Stimulated activated CD4-positive, alpha-beta T cell treated with anti-CD3 and anti-CD28 coated beads, Interleukin-12 subunit alpha, Interleukin-12 subunit beta, amount 100 ng/mL, for 48 hours (primary cell): ENCODE measurements at places on chromosomes 7 and 10.

DNA sequence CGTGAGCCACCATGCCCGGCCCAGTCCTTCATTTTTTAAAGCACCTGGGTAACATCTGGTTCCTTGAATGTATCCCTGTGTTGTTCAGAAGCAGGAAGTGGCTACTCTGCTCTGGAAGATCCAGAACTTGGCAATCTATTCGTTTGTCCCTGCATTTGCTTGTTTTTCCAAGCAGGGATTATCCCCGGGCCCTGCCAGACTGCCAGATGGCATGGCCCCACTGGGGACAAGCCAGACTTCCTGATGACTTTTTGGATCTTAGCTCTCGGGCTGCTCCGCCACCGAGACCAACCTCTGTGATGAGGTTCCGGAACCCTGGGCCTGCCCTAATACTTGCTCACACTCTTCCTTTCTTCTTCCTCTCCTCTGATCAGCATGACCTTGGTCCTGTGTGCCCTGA is 496.7 kb downstream of the TYW1 start:
- DNase-seq, result no peak

DNA sequence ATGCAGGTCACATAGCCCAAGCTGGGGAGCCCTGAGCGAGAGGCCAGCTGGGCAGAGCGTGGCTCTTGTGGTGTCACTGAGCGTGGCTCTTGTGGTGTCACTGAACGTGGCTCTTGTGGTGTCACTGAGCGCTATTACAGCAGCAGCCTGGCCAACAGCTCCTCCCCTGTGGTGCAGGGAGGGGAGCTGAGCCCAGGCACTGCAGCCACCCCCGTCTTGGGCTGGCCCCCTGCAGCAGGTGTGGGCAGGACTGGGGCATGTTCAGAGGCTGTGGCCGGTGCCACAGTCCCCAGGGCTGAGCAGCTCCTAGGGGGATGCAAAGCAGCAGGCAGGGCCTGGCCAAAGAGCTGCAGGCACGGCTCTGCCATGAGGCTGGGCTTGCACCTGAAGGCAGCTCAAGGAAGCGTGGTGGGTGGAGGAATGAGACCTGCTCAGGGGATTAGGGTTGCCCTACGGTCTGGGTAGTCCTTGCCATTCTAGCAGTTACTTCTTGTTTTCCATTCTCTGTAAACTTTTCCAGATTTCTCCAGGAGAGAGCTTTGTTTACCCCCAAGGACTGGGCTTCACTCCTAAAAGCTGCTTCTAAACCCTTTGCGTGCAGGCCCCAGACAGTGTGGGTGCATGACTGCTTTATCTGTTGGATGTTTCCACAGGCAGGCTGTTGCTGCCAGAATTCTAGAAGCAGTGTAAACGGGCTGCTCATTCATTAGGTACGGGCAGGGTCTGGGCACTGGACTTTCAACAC is 29.2 kb downstream of the ZNF783 start:
- DNase-seq, result no peak

- DNase-seq, result no peak
Observed at GRCh38 chr7:107742678-107743566, 1.0 kb upstream of the CBLL1 start.

DNA sequence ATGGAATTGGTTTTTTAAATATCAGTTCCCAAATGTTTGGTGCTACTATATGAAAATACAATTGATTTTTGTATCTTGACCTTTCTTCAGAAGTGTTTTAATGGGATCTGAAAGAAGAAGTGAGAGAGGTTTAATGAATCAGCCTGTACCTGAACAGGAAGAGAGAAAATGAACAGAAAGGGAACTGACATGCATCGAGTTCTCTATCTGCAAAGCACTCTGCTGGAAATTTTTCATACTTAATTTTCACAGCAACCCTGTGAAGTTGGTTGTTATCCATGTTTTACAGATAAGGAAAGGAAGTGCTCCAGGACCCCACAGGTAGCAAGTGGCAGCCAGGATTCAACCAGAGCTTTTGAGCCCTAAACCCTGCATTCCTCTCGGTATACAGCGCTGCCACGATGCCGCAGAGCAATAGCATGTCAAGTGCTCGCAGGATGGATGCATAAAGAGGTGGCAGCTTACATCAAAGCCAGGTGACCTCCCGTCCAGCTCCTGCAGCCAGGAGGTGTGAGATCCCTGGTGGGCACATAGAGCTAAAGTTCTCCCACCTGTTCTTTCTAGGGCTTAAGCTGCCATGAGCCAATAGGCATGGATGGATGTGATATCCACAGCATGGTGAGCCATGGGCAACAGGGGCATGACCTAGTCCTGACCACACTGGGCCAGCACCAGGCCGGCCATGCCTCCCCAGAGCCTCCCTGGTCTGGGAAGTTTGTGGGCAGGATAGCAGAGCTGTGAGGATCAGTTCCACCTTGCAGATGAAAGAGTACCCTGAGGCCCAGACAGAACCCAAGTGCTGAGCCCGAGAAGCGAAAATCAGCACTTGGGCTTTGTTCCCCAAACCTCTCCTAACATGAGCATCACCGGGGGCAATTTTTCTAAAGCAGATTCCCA is 57.2 kb downstream of the CALML3 start:
- no peak for DNase-seq

DNA sequence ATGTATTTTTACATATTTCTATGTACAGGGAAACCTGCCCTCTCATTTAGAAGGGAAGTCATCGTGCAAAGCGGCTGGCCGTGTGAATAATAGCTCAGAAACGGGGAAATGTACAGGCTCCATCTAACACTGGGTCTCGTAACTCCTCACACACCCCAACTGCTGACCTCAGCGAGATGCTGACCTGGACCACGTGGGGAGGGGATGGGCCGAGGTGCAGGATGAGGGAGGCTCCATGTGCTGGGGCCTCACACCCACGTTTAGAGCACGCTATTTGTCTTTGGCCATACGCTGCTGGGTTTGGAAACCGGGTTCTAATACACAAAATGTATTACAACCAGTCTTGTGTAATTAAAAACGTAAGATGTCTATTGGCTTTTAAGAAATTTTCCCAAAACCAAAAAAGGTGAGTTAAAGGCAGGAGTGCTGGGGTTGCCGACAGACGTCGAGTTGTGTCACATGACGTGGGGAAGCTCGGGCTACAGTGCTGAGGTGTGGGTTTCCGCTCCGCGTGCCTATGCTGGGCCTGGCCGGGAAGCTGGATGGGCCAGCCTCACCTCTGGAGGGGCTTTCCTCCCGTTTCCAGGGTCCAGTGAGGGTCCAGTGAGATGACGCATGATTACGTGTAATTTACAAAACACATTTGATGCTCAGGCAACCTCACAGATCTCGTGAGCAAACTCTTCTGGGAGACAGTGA is 215.6 kb downstream of the DNAJB6 start:
- DNase-seq, result no peak

GRCh38 chr10:116803451-116804249 is 45.6 kb upstream of the ENO4 start:
- DNase-seq, result no peak

GRCh38 chr10:111875725-111876124 is 307.8 kb downstream of the GPAM start:
- DNase-seq, result no peak

DNA sequence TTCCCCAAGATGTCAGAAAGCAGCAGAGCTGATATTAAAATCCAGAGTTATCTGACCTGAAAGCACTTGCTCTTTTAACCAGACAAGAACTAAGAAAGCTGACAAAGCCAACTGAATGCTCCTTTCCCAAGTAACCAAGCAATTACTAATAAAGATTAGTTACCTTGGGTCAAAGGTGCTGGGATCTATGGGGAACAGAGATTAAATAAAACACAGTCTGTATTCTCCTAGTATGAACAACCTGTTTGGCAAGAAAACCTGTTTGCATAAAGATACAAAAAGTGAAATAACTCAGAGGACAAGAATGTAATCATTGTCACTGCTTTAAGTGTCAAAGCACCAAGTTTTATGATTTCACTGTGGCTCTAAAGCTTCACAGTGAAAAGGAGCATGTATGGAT is 35.7 kb downstream of the ITPRID1 start:
- DNase-seq, result no peak

- DNase-seq, result no peak
Observed at GRCh38 chr7:86643561-86644281, at the start of gene GRM3. TSS of gene GRM3 (plus strand) at chr7:86643909. CDS start at chr7:86765146, 121,237 bp downstream.

DNA sequence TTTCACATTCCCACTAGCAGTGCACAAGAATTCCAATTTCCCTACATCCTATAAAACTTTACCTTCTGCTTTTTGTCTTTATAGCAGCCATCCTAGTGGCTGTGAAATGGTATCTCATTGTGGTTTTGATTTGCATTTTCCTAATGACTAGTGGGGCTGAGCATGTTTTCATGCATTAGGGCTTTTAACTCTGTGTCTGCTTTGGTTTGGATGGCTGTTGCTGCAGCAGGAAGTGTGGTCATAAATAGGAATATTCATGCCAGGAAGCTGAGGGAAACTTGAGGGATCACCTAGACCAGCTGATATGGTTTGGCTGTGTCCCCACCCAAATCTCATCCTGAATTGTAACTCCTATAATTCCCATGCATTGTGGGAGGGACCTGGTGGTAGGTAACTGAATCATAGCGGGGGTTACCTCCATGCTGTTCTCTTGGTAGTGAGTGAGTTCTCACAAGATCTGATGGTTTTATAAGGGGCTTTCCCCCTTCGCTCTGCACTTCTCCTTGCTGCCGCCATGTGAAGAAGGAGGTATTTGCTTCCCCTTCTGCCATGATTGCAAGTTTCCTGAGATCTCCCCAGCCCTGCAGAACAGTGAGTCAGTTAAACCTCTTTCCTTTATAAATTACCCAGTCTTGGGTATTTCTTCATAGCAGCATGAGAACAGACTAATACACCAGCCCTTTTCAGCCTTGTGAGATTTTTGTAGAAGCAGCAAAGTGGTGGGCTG is 181.8 kb upstream of the PITRM1 start:
- DNase-seq, result no peak

- DNase-seq, result no peak
Observed at GRCh38 chr7:135966341-135967043, 10.7 kb downstream of the MTPN start.

GRCh38 chr10:26829810-26830515 is 30.8 kb downstream of the ABI1 start:
- no peak for DNase-seq

DNA sequence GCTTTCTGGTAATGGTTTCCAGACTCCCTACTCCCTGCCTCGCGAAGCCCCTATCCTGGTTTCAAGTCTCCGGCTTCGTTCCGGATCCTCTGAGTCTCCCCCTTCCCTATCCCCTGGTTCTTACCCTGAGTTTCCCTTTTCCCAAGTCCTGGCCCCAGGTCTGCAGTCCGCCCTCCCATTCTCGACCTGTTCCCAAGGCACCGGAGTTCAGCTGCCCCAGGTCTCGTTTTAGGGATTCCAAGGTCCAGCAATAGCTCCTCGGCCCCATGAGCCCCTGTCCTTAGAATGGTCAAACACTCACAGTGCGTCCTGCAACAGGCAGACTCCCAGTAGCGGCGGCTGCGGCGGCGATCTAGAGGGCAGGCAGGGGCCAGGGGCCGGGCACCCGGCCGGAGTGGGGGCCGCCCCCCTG is 274 bp downstream of the PITX3 start:
- no peak for DNase-seq

DNA sequence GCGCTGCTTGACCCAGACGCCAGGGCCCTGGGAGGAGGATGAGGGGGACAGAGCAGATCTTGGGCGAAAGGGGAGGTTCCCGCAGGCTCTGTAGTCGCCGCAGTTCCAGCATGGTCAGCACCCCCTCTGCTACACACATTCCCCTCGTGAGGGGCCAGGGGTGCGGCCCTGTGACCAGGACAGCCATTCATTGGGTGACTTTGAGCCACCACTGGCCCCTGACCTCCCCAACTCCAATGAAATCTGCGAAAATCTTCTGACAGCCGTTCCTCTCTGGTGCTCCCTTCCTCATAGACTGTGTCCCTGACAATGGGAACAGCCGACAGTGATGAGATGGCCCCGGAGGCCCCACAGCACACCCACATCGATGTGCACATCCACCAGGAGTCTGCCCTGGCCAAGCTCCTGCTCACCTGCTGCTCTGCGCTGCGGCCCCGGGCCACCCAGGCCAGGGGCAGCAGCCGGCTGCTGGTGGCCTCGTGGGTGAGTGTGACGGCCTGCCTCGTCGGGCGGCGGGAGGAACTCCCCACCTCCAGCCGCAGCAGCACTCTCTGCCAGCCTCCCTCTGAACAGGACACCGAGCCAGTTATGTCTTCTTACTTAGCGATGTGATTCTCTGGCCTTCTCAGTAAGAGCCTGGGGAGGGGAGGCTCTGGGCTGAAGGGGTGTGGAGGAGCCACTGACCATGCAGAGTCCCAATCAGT is 825 bp downstream of the TMEM176A start:
- DNase-seq, result no peak
